ENCODE measurements at places on chromosomes 6 and 20.
A peak's percentile ranks its signal among the peaks of the same experiment; 100 is the strongest.

DNA sequence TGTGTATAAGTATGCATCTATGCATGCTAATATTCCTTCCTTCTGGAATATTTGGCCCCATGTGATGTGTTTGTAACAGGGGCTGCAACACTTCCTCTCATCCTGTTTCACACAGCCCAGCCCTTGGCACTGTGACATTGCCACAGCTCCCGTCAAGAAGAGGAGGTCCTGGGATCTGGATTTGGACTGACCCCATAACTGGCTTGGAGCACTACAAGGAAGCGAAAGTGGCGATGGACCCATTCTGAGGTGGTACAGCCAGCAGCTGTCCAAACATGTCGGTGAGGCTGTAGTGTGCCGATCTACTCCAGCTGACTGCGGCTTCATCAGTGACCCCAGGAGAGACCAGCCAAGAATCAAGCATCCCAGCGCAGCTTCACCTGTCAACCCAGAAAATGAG lies 18.2 kb downstream of the SYNDIG1 start:
- DNase-seq = no peak

- peak; percentile 99 for DNase-seq
Observed at GRCh38 chr6:328136-328670, 35.9 kb downstream of the DUSP22 start.

DNA sequence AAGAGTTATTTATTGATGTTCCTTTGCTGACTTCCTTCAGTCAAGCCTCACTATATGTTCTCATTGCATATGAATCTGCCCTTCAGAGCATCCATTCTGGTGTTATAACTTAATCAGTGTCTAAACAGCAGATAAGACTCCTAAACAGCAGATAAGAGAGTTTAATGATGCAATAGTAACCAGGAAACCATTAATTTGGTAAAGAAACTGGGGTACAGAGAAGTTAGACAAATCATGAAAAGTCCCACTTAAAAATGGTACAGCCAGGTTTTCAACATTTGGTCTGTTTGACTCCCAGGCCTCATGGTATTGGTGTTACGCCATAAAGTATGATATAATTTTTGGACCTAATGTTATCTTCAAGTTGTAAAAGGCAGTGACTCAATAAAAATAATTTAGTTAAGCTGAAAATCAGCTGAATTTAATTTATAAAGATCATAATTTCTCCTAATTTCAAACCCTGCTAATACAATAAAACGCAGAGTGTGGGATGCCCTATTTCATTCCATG lies 127.4 kb upstream of the DST start:
- DNase-seq = no peak

DNA sequence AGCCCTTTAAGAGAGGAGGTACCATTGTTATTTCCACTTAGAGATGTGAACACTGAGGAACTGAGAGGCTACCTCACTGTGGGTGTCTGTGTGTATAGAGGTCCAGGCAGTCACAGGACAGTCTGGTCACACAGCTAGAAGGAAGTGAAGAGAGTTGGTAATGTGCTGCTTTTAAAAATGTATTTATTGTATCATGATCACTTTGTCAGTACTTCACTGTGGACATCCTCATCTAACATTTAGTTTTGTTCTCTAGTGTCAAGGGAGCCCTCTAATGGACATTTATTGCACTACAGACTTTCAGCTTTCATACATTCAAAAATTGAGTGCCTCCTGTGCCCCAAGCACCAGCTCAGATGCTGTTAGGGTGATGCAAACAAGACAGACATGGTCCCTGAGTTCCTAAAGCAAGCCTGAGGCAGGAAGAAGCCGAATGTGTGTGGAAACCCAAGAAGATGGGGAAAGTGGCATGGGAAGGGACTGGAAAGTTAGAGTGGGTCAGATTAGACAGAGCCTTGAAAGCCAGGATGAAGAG lies 123.0 kb downstream of the SLC16A10 start:
- DNase-seq = peak; percentile 36

- no peak for DNase-seq
Observed at GRCh38 chr6:112234601-112235000, 19.8 kb downstream of the LAMA4 start.

DNA sequence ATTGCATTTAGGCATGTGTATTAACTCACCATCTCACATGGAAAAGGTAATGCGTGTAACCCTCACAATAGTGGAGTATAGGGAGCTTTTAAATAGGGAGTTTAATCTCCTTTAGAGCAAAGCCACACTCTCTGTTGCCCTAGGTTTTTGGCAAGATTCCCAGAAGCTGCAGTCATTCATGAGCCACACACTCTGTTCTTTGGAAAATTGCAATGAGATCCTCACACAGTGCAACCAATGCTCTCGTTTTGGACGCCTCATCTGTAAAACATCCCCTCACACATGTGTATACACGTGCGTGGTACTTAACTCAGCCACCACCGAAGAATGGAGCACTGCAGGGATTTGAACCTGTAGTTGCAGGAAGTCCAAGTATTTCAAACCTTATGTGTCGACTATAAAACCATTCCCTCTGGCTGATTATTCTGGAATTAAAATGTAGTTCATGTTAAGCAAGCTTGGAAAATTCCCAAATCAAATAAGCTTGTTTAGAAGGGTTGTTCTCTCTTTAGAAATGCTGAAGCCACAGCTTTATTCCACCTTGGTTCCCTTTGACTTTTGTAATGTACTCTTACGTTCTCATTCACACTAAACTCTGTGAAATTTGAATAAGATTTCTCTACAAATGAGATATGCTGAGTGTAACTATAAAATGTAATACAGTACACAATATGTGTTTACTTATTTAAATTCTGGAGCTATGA lies 489.8 kb upstream of the MANEA start:
- no peak for DNase-seq

DNA sequence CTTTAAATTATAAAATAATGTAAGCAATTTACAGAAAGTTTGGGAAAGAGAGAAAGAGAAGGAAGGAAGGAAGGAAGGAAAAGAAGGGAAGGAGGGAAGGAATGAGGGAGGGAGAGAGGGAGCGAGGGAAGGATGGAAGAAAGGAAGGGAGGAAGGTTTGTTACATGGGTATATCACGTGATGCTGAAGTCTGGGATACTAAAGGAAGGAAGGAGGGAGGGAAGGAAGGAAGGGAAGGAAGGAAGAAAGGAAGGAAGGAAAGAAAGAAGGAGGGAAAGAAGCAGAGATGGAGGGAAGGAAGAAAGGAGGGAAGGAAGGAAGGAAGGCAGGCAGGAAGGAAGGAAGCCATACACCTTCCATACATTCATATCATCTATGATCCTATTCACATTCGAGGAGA lies 48.9 kb upstream of the GCM1 start:
- DNase-seq = no peak

DNA sequence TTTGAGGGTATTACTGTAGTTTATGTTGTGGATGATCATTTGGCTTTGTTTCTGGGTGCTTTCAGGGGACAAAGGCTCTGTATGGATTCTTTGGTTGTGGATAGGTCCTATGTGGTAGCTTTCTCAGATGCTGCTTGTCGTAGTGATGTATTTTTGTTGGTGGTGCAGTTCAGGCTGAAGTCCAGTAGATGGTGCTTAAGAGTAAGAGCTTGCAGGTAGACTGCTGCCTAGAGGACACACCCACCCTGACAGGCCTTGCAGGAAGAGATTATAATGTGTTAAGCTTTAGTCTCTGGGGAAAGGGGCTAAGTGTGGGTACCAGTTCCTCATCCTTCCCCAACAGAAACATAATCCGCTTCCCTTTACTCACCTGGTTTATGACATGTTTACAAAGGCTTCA lies 62.6 kb upstream of the ADGRB3 start:
- DNase-seq = peak; percentile 35

- DNase-seq = no peak
Observed at GRCh38 chr6:47264775-47265184, 44.9 kb downstream of the TNFRSF21 start.

DNA sequence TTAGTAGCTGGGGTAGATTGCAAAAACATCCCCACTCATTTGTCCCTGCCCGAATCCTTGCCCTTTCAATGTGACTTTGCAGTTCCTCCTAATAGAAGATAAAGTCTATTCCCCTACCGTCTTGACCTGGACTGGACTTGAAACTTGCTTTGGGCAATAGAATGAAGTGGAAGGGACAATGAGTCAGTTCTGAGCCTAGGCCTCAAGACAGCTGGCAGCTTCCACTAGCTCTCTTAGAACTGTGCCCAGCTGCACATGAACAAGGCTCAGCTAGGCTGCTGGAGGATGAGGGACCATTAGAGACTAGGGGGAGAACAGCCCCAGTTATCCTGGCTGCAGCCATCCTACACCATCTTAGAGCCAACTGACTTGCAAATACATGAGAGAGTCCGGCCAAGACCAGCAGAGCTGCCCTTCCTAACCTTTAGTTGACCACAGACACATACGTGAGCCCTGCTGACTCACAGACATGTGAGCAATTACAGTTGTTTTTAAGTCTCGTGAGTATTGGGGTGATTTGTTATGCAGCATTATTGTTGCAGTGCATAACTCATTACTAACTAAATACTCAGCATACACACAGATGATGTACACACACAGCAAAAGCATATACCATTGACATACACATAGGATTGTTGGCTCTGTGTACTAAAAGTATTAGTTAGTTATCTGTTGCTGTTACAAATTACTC lies 105.5 kb downstream of the DHX35 start:
- no peak for DNase-seq

DNA sequence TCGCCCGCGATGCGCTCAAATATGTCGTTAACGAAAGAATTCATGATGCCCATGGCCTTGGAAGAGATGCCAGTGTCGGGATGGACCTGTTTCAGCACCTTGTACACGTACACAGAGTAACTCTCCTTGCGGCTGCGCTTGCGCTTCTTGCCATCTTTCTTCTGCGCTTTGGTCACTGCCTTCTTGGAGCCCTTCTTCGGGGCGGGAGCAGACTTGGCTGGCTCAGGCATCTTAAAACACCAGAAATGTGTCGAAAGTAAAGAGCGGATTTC lies 36.4 kb downstream of the HFE start:
- DNase-seq = no peak

DNA sequence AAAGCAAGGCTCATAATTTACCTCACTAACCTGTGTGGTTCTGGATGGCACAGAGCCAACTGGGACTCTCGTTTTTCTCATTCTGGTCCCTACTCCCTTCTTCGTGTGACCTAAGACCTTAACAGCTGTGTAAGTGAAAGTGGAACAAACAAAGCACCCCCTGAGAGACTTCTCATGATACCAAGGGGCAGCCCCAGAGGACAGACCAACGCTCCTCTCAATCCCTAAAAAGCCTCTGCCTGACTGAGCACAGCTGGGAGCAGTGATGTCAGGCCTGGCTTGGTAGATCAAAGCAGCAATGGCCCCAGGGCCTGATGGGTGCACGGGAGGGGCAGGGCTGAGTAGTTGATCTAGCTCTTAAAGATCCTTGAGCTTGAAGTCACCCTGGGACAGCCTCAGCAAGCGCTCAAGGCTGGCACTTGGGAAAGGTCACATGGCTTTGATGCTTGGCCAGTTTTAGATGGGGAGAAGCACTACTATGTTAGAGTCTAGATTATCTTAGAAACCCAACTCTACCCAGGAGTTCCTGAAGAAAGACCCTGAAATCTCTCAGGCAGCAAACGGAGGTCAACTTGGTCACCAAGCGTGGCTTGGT lies 16.2 kb upstream of the TGM2 start:
- peak; percentile 24 for DNase-seq

- DNase-seq = no peak
Observed at GRCh38 chr6:40358473-40359460, 228.4 kb downstream of the LRFN2 start.

- DNase-seq = no peak
Observed at GRCh38 chr6:56652231-56652630, 9.5 kb upstream of the DST start.

GRCh38 chr6:142398353-142398752 lies 96.5 kb downstream of the ADGRG6 start:
- DNase-seq = no peak

DNA sequence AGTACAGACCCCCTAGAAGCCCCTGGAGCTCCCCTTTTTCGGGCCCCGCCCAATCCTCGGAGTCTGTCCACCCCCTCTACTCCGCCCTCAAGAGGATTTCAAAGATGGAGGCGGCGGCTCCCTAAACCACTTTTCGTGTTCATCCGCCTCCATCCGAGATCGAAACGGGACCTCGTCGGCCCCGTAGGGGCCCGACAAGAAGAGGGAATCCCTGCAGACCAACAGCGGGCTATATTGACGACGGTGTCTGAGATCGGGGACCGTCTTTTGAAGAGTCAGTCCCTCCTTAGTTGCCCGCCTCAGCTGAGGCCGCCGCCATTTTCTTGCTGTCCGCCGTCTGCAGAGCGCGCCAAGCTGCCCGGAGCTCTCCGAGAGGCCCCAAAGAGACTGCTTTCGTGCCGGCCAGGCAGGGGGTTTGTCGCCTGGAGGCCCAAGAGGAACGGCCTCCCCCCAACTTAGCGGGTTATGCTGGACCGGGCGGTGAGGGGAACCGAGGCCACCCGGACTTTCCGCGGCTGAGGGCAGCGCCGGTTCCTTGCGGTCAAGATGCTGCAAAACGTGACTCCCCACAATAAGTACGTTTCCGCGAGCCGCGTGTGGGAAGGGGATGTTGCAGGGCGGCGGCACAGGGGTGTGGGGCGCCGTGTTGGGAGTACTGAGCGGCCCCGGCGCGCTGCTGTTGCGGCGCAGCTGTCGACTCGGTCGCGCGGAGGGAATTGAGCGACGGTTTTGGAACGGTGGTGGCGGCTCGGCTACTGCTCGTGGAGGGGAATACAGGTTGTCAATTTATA lies 4.2 kb downstream of the BRD2 start:
- no peak for DNase-seq

DNA sequence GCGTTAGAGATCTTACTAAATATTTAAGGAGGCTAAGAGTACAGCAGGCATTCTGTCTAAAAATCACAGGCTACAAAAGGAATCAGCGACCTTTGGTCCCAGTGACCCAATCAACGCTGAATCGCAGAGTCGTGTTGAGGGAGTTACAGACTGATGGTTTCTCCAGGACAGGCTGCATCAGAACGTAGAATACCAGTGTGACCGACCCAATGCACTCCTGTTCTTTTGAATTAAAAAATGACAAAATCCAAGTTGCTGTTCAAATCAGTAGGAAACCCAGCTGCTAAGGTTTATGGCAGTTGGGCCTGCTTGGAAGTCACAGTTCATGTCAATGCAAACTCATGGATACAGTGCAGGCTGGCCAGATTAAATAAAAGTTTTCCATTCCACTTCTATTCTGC lies 155.8 kb upstream of the AFDN start:
- DNase-seq = no peak

DNA sequence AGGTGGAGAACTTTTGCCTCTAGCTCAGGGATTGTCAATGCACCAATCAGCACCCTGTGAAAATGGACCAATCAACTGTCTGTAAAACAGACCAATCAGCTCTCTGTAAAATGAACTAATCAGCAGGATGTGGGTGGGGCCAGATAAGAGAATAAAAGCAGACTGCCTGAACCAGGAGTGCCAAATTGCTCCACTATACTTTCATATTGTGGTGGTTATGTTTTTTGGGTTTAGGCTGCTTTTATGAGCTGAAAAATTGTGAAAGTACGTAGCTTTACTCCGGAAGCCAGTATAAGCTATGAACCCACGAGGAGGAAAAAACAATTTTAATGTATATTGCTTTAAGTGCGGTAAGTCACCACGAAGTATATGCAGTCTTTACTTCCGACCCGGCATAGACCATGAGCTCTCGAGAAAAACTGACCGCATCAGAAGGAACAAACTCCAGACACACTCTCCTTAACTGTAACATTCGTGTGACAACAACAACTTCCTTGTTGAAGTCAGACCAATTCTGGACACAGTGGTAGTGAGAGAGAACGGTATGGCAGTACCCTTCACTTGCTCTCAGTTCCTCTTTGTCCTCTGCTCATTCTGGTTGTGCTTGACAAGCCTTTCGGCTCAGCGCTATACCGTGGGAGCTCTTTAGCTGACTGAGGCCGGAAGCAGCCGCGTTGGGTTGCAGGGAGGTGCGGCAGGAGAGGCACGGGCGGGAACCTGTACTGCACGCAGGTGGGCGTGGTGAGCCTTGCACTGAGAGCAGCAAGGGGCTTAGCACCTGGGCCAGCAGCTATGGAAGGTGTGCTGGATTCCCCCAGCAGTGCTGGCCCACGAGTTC lies 81.9 kb upstream of the E2F3 start:
- peak; percentile 97 for DNase-seq
